ENCODE measurements at places on chromosomes 16 and 17.

DNA sequence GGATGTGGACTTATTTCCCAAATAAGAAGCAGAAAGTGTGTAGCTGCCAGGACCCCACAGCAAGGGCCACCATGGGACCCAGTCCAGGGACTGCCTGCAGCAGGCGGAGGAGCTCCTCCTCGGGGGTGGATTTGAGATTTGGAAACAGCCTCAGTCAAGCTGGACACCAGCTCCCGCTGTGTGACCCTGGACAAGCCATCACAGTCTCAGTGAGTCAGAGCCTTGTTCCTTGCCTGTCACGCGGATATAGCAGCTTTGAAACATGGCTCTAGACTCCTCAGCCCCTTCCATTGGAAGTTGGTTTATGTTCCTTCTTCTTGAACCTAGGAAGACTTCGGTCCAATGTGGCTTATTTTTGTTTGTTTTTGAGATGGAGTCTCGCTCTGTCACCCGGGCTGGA is 12.5 kb upstream of the DPEP1 start:
- no peak for DNase-seq

GRCh38 chr16:51682905-51683304 is 531.8 kb upstream of the SALL1 start:
- DNase-seq, result no peak

DNA sequence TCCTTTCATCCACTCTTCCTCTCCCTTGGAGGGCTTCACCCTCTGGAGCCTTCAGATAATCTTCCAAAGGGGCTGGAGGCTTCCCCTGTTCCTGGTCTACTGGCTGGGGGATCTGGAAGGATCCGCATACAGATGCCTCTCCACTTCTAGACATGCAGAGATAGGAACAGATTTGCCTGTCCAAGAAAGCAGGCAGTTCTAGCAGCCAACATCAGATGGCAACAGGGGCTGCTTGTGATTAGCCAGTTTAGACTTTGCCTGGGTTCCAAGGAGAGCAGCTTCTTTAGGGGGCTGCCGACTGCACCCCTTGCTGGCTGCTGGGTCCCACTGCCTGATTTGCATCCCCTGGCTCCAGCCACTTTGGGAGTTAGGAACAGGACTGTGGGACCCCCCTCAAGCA is 6.2 kb upstream of the CD300A start:
- no peak for DNase-seq

DNA sequence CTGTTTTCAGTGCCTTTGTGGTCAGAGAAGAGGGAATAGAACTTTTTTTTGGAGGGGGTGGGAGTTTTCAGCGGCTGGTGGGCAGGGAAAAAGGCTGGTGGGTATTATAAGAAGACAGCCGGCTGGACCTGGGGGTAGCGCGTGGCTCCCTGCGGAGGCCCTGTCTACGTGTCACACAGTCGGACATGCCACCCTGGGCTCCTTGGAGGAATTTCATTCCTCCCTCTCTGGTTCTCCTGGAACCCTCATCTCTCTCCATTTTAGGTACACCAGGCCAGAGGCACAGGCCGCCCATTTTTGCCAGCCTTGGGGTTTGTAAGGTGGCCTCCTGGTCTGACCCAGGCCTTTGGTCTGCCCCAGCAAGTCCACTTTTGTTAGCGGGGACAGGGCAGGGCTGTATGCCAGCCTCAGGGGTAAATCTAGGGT is 908 bp downstream of the FKBP10 start:
- DNase-seq, result no peak

DNA sequence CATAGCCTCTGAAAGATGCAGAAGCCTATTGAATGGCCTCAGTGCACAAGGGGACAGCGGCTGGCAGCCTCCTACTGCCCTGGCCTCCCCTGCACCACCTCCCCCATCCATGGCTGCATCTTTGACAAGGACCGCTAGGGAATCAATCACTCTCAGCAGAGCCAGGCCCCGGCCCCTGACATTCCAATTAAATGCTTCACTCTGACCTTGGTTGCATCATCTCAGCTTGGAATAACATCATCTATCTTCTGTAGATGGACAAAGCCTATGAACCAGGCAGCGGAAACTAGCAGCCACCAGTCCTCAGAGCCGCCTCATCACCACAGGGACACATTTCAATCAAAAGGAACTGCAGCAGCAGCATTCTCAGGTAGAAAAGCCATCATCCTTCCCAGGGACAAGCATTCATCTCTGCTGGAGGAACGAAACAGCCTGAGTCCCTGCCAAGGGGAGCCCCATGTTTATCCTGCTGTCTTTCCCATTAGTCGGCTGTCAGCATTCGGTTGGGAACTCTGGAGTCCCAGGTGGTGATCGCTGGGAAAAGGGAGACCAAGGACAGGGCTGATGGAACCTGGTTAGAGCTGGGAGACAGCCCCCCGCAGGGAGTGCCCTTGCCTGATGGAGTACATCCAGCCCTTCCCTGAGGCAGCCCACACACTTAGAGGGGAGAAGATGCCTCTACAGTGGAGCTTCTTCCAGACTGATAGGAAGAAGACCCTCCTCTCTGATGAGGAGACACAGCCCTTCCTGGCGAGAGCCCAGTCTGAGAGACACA is 11.5 kb upstream of the TMEM132E start:
- no peak for DNase-seq

DNA sequence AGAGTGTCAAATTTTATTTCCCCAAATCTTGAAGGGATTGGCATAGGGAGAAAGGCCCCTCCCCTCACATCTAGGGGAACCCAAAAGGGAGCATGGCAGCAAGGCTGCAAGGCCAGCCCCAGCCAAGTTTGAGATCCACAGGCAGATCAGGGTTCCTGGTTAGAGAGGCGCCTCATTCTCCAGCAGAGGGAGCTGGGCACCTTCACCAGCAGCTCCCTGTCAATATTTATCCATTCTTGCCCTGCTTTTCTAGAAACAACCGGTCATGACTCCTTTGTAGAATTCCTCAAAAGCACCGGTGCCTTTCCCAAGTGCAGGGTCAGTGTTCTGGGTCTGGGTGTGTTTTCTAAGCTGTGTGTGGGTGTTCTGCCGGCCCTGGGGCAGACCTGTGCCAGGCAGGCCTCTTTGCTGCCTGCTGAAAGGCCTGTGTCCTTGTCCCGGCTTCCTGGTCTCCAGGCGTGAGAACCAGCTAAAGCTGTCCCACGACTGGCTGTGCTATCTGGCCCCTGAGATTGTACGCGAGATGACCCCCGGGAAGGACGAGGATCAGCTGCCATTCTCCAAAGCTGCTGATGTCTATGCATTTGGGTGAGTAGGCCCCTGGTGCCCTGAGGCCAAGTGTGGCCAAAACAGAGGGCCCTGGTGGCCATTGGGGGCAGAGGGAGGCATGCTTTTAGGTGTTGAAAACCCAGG is 21.2 kb upstream of the LGALS9 start:
- no peak for DNase-seq

DNA sequence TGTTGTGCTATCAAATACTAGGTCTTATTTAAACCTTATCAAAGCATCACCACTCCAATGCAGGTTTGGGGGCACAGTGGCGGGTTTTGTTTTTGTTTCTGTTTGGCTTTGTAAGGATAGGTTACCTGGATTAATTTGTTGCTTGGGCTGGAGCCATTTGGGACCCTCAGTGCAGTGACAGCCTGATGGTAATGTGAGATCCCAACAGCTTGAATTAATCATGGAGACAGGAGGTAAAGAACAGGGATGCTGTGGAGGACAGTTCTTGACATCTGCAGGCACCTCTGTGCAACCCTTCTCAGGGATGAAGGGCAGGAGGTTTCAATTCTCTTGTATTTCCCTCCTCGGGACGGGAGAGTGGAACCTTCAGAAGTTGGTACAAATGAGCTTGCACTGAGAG is 40.5 kb downstream of the SHISA9 start:
- DNase-seq, result no peak

- DNase-seq, result no peak
Observed at GRCh38 chr17:55330344-55330933, 65.7 kb downstream of the HLF start.

DNA sequence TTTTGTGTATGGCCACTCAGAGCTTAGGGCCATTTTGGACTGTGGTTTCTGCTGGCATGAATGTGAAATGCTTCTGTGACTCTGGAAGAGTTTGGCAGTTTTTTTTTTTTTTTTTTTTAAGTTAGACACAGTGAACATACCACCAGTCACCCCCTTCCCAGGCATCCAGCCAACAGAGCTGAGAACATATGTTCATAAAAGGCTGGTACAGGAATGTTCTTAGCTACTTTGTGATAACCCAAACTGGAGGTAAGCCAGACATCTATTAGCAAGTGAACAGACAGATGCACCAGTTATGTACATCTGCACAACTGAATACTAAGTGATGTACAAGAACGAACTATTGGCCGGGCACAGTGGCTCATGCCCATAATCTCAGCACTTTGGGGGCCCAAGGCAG is 92.7 kb downstream of the ABCC1 start:
- peak; percentile 76 for DNase-seq

GRCh38 chr16:88988980-88989811 is 12.2 kb upstream of the CBFA2T3 start:
- no peak for DNase-seq

- no peak for DNase-seq
Observed at GRCh38 chr16:69084289-69084688, 21.2 kb upstream of the HAS3 start.

DNA sequence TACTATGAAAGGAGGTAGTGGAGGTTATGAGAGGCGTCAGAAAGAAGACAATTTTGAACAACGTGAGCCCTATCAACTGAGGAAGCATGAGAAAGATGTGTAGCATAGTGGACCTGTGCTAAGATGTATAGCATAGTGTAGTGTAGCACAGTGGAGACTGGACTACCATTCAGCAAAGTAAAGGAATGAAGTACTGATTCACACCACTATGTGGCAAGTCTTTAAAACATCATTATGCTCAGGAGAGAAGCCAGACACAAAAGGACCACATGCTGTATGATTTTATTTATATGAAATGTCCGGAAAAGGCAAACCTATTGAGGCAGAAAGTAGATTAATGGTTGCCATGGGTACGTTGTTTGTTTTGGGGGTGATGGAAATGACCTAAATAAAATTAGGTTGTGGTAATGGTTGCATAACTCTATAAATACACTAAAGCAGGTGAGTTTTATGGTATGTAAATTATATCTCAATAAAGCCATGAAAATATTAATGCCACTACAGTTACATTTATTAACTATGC is 20.4 kb upstream of the XYLT1 start:
- DNase-seq, result no peak

DNA sequence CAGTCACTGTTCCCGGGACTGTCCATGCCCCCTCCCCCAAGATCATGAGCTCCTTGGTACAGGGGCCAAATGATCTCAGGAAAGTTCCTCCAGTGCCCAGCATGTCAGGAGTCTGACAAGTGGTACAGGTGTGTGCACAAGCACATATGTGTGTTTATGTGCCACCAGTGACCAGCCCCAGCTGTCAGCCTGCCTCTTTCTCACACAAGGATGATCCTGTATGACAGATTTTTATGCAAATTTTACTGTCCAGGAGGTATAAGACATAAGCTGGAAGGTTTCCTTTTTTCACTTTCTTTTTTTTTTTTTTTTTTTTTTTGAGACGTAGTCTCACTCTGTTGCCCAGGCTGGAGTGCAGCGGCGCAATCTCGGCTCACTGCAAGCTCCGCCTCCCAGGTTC is 31.4 kb upstream of the GFOD2 start:
- no peak for DNase-seq

All from fibroblast of skin of left quadriceps (primary cell).